ENCODE measurements at places on chromosomes 5 and 9.

- no peak for DNase-seq
Measured at GRCh38 chr9:129834489-129835127, 467 bp downstream of the C9orf78 start.

- no peak for DNase-seq
Measured at GRCh38 chr5:64876203-64876602, 107.5 kb downstream of the CWC27 start.

DNA sequence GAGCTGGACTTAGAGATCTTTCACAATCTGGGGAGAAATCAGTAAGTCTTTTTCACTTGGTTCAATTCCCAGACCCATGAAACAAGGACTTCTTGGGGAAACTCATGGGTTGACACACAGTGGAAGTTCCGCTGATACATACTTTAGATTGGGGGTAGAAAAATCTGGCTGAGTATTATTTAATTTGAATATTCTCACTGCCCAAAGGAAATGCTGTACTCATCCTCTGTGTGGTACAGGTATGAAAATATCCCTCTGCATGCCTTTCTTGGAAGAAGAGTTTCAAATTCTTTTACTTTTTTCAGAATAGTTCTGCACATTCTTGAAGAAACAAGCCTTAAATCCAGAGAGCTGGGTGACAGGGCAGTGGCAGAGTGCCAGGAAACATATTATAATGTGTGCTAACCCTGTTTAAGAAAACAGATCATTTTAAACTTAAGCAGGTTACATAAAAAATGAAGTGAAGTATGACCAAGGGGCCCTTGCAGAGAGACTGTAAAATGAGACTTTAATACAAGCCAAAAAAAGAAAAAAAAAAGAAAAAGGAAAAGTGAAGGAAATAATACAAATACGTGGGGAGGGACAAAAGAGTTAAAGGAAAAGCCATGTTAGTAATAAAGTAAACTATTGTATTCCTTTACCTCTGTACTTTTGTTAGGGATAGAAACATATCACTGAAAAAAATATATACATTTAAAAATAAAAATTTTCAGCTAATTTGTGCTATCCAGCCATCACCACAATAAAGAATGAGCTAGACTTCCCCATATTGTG, 173.4 kb upstream of the NR3C1 start:
- no peak for DNase-seq

- no peak for DNase-seq
Measured at GRCh38 chr5:161274951-161275350, 271.6 kb downstream of the GABRB2 start.

- DNase-seq: peak; percentile 44
Measured at GRCh38 chr5:177557041-177557647, 2.8 kb upstream of the FAM193B start.

DNA sequence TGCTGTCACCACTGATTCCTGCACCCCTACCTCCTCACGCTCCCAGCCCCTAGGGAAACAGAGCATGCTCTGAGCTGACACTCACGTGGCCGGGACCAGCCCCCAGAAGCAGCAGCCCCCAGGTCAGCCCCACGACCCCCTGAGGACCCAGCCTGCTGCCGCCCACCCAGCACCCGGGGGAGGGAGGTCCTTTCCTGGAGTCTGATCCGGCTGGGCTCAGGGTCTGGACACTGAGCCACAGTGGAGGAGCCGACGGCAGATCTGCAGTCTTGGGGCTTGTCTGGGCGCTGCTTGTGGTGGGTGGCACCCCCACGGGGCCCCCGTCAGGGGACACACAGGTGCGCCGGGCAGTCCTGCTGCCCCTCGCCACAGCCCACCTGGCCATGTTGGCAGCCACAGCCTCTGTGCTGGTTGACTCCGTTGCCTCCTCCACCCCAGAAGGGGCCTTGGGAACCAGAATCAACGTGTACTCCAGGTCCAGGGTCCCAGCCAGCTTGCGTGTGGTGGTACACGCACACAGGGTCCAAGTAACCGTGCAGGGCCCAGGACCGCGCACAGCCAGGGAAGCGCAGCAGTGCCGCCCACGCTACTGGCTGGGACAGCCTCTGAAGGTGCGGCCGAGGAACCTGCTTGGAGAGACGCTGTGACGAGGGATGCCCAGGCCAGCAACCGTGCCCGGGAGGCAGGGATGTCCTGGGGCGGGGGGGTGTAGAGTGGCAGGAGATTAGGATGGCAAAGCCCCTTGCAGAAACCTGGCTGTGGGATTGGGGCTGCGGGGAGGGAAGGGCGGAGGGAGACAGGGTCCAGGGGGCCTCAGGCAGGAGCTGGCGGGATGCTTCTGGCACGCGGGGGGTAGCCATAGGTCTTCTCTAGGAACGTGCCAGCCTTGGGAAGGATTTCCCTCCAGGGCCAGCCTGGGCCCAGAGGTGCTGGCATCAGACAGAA, 3.5 kb downstream of the DNLZ start:
- DNase-seq: no peak

DNA sequence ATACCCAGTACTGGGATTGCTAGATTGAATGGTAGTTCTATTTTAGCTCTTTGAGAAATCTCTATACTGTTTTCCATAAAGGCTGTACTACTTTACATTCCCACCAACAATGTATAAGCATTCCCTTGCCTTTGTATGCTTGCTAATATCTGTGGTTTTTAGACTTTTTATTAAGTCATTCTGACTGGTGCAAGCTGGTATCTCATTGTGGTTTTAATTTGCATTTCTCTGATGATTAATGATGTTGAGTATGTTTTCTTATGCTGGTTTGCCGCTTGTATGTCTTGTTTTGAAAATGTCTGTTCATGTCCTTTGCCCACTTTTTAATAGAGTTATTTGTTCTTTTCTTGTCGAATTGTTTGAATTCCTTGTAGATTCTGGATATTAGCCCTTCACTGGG, 512.7 kb upstream of the PAPPA start:
- DNase-seq: no peak

All from Kasumi-1 (cell line).